ENCODE measurements at places on chromosomes 6 and 20.

- no peak for DNase-seq
These were observed 6.6 kb downstream of the TM9SF4 start for GRCh38 chr20:32116079-32116521.

DNA sequence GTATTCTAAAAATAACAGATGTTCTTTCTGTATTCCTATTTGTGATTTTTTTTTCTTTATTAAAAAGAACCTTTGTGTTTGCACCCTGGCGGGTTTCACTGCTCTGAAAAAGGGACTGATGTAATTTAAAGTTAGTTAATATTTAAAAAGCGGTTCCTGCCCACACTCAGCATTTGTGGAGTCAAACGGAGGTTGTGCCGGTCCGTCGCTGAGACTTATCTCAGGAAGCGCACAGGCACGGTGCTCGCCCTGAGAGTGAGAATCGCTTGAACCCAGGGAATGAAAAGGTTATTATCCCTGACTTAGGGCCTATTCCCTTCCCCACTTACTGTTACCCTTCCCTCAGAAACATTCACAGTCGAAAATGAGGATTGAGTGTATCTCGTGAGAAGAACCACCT lies 366.7 kb downstream of the THBS2 start:
- no peak for DNase-seq

- DNase-seq, result peak; percentile 24
These were observed 3.0 kb downstream of the WFDC5 start for GRCh38 chr20:45111799-45112471.

DNA sequence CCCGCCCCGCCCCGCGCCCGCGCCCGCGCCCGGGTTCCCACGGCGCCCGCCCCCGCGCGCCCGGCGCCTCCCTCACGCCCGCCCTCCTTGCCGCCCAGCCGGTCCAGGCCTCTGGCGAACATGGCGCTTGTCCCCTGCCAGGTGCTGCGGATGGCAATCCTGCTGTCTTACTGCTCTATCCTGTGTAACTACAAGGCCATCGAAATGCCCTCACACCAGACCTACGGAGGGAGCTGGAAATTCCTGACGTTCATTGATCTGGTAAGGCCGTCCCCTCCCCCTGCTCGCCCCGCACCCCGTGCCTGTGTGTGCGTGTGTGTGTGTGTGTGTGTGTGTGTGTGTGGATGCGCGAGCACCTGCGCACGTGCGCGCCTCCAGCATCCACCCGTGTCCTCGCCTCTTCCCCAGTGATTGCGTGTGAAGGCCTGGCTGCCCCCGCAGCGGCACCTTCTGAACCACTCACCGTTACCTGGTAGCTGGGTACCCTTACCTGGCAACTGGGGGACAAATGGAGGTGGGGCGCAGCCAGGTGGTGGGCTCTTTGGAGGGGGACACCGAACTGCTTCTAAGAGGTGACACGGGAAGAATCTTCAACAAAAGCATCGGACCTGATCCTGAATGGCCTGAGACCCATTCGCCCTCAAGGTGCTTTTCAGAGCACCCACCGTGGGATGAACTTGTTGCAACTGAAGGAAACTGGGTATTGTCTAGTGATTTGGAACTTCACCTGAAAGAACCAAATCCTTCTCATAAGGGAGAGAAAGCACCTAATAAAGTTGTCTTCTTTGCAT lies at the start of gene AIG1:
Gene AIG1 (plus strand): TSS at position 84 of the 791 bp plus-strand sequence. CDS start 37 bp downstream, at position 121.
- DNase-seq, result peak; percentile 63

DNA sequence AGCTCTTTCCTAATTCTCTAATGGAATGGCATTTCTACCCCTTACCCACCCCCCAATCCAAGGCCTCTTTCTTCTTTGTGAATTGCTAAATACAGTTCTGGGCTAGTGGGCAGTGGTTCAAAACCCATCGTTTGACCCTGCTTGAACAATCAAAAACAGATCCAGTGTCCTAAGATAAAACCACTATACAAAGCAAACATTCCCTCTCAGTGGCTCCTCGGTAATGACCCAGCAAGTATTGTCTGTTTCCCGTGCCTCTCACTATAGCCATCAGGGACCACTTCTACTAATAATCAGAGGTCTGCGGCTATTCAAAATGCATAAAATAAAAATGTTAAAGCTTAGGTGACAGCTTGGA lies 143.5 kb upstream of the AKAP12 start:
- no peak for DNase-seq
